ENCODE measurements at places on chromosomes 1 and 21.

DNA sequence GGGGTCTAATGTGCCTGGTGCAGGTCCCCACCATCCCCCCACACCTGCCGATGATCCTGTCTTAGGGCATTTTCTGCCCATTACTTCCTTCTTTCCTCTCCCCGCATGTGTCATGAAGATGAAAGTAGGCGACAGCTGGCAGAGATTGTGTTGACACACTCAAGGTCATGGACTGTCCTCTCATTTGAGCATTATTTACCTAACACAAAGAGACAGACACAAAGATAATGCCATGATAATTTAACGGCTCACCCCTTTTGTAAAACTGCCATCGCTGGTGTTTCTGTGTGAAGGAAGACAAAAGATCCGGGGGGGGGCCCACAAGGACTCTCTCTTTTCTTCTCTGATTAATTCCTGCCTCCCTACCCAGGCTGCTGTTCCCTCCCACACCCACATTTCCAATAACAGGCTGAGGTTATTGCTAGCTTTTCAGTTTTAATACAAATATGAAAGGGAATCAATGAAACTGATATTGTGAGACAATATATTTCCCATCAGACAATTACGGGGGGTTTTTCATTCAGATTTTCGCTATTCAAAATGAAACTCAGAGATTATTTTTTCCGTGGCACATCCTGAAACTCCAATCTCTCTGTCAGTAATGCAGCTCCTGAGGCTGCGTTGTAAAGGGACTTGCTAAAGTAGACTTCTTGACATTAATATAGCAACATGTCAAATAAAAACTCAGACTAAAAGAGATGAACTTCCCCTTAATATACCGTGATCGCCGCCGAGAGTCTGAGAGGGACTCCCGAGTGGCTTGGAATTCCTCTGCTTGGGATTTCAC is 561.1 kb downstream of the NPHP4 start:
- no peak for DNase-seq

GRCh38 chr1:47631411-47631995 is 193.7 kb downstream of the FOXD2 start:
- no peak for DNase-seq

GRCh38 chr1:59044535-59045121 is 252.3 kb upstream of the FGGY start:
- DNase-seq: no peak

- DNase-seq: no peak
These were observed 2.1 kb downstream of the UTS2 start for GRCh38 chr1:7850786-7851185.

DNA sequence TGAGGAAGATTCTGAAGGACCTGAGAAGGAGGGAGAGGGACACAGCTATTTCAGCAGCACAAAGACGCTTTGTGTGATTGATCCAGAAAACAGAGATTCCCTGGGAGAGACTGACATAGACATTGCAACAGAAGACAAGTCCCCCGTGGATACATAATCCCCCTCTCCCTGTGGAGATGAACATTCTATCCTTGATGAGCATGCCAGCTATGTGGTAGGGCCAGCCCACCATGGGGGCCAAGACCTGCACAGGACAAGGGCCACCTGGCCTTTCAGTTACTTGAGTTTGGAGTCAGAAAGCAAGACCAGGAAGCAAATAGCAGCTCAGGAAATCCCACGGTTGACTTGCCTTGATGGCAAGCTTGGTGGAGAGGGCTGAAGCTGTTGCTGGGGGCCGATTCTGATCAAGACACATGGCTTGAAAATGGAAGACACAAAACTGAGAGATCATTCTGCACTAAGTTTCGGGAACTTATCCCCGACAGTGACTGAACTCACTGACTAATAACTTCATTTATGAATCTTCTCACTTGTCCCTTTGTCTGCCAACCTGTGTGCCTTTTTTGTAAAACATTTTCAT is 161.3 kb upstream of the SGIP1 start:
- DNase-seq: no peak

DNA sequence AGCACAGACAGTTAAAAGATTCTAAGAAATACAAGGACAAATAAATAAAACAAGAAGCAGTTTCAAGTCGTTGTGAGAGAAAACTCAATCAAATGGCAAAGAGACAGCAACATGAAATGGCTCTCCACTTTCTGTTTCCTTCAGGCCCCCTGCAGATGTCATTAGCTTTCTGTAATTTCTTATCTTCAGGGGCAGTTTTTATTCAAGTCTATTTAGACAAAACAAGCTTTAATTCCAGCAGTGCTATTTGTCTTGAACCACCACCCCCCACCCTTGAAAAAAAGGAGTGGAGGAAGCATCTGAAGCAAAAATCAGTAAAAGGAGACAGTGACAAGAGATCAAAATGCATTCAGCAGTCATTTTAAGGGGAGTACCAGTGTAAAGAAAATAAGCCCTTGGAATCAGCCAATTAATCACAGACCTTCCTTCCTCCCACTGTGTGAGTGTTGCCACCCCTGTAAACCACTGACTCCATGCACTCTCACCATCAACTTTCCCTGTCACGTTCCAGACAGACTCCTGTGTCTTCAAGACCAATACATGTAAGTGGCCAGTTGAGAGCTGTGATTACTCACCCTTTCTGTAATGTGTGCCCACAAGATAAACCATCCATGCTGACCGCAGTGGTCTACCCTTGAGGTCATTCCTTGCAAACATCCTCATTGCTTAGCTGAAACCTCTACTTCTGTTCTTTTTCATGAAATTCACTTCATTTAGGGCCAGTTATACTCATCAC is 136.1 kb upstream of the HOOK1 start:
- DNase-seq: peak; percentile 89

DNA sequence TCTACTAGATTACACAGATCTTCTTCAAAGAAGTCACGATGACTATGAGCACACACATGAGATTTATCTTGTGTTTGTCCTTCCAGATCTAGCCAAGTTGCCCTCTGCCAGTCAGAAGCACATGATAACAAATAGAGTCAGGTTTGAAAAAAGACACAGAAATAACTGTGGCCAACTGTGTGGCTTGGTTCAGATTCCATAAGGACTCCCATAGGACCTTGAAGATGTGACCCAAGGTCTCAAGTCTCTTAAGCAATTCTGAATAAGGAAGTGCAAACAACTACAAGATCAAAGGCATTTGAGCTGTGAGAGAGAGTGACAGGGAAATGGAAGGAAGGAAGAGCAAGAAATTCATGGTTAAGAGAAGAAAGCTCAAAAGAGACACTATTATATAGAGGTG is 194.0 kb downstream of the PLPP3 start:
- DNase-seq: no peak

DNA sequence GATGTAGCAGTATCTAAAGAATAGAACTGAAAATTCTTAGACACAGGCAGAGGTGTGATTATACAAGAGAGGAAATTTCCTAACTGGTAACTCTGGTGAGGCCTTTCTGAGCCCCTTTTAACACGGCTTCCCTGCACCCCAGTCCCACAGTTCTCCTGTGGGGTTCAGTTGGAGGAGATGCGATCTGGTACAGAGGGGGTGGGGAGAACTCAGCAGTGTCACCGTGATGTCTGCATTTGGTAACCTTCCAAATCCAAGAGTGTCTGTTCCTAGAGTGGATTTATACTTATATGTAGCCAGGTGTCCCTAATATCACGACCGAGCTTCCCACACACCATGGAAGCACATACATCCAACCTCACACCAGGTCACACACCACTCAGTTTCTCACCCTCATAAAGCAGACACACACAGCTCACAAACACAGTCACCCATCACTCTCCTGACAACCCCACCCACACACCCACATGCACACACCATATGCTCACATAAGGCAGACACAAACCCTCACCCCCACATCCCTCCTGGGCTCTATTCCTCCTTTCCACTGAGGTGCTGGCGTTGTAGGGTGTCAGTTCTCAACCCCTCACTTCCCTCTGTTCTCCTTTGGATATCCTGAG is 48.5 kb downstream of the RHBG start:
- no peak for DNase-seq

DNA sequence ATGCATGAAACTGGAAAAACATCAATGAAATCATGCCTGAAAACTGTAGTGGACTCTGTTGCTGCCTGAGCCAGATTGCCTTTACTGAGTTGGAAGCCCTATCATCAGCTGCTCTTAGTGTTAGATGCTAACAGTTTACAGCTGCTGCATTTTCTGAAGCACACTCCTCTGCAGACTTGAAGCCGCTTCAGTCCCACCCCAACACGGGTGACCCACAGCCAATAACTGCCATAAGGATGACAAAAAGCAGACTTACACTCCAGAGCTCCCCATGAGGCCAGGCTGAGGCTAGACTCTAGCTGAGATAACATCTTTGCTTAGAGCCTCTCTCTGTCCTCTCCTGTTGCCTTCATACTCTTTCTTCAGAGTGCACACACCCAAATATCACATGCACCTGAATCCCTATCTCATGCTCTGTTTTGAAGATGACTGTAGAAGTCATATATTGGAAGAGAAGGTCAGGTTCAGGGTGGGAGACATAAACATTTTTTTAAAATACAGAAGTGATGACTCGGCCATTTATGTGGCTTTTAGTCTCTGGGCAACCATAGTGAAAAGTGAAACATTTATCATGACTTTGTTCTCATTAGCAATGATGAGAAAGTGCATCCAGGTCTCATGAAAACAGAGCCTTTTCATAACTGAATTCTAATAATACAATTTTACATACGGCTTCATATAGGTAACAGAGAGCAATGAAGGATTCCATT is 161.0 kb downstream of the KCNK2 start:
- DNase-seq: no peak

DNA sequence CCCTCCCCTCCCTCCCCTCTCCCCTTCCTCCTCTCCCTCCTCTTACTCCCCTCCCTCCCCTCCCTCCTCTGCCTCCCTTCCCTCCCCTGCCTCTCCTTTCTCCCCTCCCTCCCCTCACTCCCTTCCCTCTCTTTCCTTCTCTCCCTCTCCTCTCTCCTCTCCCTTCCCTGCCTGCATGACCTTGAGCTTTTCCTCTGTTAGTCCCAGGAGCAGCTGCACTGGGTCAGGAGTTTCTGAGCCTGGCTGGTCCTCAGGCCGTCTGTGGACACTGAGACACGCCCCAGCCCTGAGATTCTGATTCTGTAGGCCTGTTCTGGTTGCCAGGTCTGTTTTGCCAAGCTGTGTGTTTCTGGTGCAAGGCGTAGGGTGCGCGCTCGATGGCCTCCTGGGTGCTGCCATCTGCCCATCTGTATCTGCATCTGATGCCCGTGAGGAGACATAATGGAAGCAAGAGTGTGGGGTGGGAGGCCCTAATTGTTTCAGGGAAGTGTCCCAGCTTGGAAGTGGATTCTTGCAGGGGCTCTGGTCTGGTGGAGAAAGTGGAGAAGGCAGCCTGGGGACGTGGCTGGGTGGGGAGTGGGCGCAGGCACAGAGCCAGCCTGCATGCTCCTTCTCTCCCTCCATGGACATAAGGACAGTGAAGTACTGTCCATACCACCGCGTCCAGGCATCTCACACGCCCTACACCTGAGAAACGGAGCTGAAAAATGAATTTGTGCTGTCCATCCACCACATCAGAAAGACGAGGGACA is 97.2 kb downstream of the WDR4 start:
- DNase-seq: no peak

DNA sequence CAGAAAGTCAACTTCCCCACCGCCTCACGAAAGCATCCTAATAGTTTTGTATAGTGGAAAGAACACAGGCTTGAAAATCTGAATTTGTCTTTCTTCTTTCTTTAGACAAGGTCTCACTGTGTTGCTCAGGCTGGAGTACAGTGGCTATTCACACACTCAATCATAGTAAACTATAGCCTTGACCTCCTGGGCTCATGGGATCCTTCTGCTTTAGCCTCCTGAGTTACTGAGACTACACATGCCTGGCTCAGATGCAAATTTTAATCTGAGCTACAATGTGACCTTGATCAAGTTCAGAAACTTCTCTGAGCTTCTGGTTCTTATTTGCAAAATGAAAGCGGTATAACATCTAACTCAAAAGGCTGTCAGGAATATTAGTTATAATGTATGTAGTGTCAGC is 362.1 kb downstream of the SMYD3 start:
- DNase-seq: no peak

DNA sequence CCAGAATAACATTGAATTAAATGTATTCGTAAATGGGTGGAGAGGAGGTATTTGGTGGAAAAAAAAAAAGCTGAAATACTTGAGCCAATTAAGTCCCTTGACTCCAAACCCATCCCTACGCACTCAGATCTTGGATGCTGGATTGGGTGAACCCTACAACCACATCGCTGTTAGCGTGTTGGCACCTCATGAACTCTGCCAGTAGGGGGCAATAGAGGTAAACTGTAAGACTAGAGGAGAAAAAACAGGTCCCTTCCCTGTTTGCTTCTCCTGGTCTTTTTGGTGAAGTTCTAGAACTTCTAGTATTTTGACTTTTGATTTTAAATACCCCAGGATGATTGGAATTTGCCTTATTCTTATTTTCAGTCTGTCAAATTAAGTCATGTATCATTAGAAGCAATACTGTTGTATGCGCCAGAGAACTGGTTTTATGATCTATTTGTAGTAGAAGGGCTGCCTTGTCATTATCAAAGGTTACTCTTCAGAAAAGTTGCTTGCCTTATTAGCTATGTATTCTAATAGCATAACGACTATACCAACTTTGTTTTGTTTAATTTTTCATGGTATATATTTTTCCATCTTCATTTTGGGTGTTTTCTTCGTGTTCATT is 1.9 kb upstream of the OR13G1 start:
- peak; percentile 79 for DNase-seq

GRCh38 chr1:23424293-23425192 is at the start of gene TCEA3:
Gene TCEA3, minus strand, starts transcription at chr1:23424748. Its CDS starts 115 bp downstream, at chr1:23424633.
- DNase-seq: no peak

- no peak for DNase-seq
These were observed 2.2 kb upstream of the CLCA2 start for GRCh38 chr1:86421601-86422280.

DNA sequence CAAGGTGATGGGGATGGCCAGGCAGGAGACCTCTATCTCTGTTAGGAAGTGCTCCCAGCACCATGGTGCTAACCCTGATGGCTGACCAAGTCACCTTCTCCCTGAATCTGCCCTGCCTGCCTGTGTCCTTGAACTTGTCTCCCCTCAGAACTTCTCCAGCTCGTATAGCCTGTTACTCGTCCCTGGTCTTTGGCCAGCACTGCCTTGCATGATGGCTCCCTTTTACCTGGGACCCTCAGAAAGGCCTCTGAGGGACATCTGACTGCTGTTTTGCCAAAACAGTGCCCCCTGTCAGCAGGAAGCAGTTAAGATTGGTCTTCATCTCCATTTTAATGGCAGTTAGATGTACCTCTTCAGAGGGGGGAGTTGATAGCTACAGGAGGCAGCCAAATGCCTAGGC is 148.3 kb downstream of the RHOU start:
- no peak for DNase-seq

DNA sequence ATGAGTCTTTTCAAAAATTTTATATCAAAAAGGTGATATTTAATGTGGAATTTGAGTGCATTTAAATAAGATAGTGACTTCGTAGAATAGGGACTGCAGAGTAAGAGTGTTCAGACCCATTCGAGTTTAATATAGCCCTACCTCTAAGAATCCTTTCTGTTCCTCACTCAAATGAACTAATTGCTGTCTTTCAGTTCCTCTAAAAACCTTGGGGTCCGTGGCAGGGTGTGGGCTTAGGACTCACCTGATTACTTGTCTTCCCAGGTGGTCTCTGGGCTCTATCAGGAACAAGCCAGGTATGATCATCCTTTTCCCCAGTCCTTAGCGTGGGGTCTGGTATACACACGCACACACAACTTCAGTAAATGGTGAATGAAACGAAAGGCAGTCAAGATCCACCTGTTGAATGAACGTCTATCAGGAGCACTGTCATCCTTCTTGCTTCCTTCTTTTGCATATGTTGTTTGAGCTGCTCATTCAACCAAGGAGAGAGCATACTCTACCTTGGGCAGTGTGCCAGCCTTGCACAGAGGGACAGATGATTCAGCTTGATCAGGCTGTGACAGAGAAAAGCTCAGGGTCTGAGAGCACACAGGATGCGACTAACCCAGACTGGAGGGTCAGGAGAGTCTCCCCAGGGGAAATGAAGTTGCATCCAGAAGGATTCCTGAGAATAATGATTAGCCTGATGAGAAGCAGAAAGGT is 1.2 kb upstream of the RNF11 start:
- peak; percentile 87 for DNase-seq
